Caco-2 (cell line): ENCODE measurements at places on chromosomes 6 and 20. TPM values are rescaled to one million over a fixed set of nuclear protein-coding genes. Genes with fewer than 3 reads are reported as not detected.

C6orf163 gene
- 2.3 and 3.3 TPM in 2 replicates for total RNA-seq

RNF182 gene
- total RNA-seq: 0.39 and 1.1 TPM in 2 replicates

RBM24 gene
- total RNA-seq: not detected in 2 replicates

- DNase-seq: no peak
- H3K27ac ChIP-seq: no peak overlapping the region
- H3K4me3 ChIP-seq: no peak overlapping the region
- H3K27me3 ChIP-seq: no peaks in the 10 kb centered on the region
- no peaks in the 10 kb centered on the region for H3K4me1 ChIP-seq
These were observed 99.4 kb upstream of the RIPOR2 start for GRCh38 chr6:25035174-25035511.

DNA sequence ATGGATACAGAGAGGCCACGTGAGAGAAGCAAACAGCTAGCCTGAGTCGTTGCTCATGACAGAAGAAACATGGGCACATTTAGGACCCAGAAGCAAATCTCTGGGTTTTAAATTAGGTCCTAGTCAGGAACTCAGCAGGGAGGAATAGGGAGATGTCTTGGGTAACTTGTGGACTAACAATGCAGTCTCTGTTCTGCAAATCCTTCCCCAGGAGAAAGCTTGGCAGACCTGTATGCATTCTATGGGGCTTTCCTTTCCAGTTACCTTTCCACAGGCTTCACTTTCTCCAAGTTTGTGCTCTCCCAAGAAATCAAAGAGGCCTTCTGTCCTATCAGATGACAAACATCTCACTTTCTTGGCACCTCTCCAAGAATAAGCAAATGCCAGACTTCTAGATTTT is 47.2 kb upstream of the PLCB4 start:
- H3K27me3 ChIP-seq: no peaks in the 10 kb centered on the region
- DNase-seq: no peak
- no peak overlapping the region for H3K4me3 ChIP-seq
- H3K27ac ChIP-seq: no peak overlapping the region
- H3K4me1 ChIP-seq: no peaks in the 10 kb centered on the region
- no peaks in the 10 kb centered on the region for H3K36me3 ChIP-seq
